ENCODE measurements at places on chromosomes 6 and 20.

DNA sequence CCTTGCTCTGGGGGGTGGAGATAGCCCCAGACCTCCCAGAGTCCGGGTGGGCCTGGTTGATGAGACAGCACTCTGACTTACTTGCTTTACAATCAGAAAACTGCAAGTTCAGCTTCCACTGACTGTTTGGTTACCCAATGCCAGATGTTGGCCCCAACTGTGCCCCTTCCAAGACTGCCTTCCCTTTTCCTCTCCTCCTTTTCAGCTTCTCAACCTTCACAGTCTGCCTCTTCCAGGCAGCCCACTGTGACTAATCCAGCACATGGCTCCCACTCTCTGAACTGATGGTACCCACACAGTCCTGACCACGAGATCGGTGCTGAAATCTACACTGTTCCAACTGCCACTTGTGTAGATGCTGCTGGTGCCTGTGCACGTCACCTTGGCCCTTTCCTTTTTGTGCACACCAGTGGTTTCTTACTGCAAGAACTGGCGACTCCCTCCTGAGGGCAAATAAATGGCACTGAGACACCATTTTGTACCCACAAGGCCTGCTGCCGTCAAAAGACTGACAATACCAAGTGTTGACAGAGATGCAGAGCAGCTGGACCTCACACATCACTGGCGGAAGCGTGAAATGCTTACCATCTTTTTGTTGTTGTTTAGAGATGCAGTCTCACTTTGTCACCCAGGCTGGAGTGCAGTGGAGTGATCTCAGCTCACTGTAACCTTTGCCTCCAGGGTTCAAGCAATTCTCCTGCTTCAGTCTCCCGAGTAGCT, 1.8 kb upstream of the ARFGAP1 start:
- no peak for DNase-seq

DNA sequence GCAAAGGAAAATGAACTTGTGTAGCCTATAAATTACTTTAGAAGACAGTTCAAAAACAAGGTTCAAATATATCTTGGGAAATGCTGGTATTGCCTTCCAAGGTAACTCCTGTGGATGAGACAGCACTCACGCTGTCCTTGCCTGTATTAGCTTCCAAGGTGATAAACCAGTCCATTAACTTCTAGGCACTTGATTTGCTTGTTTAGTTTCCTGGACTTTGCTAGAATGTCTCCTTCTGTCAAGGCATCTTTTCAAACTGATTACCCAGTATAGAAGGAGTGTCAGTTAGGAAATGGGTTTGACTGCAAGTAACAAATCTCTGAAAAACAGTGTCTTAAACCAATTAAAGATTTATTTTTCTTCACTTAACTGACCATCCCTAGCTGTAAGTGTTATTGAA, 103.4 kb upstream of the SLC22A23 start:
- DNase-seq: no peak

DNA sequence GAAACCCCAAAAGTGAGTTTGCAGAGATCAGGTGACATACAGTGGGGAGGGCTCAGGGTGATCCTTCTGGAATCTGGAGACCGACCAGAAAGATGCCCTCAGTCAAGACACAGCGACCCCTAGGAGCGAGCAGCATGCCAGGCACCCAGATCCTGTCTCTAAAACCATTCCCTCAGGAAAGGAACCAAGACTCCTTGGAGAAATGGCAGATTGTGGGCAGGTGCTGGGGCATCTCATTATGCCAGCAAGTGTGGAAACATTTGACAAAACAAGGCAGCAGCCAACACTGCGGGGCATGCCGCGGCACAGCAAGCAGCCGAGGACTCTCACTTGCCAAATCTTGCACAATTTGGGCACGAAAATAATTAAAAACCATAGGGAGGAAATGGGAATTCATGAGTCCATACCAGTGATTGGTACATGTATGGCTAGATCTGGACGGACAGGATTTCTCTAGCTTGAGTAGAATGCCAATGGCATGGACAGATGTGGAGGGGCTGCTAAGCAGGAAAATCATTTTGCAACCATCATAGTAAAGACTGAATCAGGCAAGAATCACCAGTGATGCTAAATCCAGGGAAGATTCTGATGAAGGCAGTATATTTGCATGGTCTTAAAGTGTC, 76.9 kb downstream of the GINS1 start:
- no peak for DNase-seq

DNA sequence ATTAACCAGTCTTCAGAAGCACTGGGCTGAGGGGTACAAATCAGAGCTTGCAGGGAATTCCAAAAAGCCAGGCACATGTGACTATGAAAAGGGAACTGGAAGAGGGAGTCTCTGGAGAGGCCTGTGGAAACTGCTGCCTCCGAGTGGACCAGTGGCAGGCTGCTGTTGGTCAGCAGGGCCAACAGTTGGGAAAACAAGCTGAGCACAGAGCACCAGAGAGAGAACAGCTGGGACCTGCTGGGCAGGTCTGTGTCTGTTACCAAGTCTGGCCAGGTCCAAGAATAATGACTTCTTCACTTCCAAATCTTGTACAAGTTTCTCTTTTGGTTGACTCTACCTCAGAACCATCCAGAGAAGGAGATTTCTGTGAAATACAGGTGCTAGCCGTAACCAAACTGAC, 81.4 kb downstream of the LIN28B start:
- DNase-seq: no peak

GRCh38 chr20:57908704-57909630, 199.2 kb upstream of the PMEPA1 start:
- DNase-seq: no peak

Data from AG09319 (cell line).